Panc1 (cell line): ENCODE measurements at places on chromosomes 6 and 20. TPM values are rescaled to one million over a fixed set of nuclear protein-coding genes. Genes with fewer than 3 reads are reported as not detected.

GRCh38 chr6:150263765-150264404, 104.9 kb upstream of the IYD start:
- no peak for DNase-seq

- no peak for DNase-seq
These were observed 21.2 kb downstream of the ROS1 start for GRCh38 chr6:117404548-117404947.

GRCh38 chr6:132948889-132949288, 134.5 kb downstream of the RPS12 start:
- no peak for DNase-seq

- no peak for DNase-seq
These were observed at the start of gene ARFGEF3 for GRCh38 chr6:138161338-138162110. TSS of gene ARFGEF3 (plus strand) at chr6:138161939. CDS start at chr6:138162087, 148 bp downstream.

GRCh38 chr6:88519301-88520016, 353.3 kb upstream of the CNR1 start:
- no peak for DNase-seq

The RNF144B gene
- 5.6 TPM for total RNA-seq

The GSTA2 gene
- total RNA-seq: not detected

The ACTL10 gene
- not detected for total RNA-seq

The HLA-DMA gene
- 2.8 TPM for total RNA-seq

The ULBP3 gene
- total RNA-seq: 2.4 TPM
